ENCODE measurements at places on chromosomes 3 and 15.

DNA sequence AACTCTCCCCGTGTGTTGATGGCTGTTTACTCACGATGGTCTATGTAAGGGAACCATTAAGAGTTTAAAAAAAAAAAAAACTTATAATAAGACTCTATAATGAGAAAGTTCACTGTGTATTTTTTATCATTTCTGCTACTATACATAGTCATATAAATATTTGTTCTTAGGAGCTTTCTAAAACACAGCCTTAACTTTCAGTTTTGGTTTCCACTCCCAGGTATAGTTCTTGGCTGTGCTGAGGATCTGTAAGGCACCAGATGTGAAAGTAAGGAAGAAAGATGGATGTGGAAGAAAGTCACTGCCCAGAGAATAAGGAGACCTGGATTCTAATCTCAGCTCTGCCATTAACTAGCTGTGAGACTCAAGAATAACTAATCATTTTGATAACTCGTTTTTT, 101.9 kb upstream of the THBS1 start:
- DNase-seq = no peak

- no peak for DNase-seq
Measured at GRCh38 chr3:133914839-133915600, 19.3 kb upstream of the RAB6B start.

- no peak for DNase-seq
Measured at GRCh38 chr3:7271631-7272030, 410.7 kb downstream of the GRM7 start.

- no peak for DNase-seq
Measured at GRCh38 chr3:145094355-145094941, 1066.5 kb downstream of the PLOD2 start.

- DNase-seq = no peak
Measured at GRCh38 chr3:176867681-176868663, 329.3 kb downstream of the TBL1XR1 start.

DNA sequence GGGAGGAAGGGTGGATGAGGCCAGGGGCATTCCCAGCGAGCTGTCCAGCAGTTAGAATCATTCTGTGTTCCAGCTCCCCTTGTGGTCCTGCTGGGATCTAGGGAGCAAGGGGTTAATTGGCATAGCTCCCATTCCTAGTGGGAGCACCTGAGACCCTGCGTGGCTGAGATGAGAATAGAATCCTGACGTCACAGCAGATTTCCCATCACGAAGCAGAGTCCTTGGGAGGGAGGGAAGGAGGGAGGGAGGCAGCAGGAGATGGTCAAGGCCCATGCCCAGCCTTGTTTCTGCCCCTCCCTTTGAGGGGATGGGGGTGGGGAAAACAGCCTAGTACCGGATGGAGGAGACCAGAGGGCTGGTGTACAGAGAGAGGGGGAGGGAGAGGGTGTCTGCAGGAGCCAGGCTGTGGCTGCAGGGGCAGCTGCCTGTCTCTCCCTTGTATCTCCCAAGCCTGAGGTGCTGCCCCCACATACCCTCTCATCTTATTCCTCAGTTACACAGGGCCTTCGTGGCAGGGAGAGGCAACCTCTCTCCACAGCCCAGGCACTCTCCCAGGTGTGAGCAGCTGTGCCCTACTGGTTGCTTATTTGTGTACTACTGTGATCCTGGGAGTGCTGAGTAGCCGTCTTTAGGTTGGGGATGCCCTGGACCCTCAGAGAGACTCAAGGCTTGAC, 5.4 kb downstream of the TYRO3 start:
- no peak for DNase-seq

- DNase-seq = no peak
Measured at GRCh38 chr3:46097691-46098241, 70.5 kb upstream of the XCR1 start.

- DNase-seq = no peak
Measured at GRCh38 chr15:70628549-70628896, 134.8 kb downstream of the UACA start.

- no peak for DNase-seq
Measured at GRCh38 chr15:55907797-55908196, 85.6 kb downstream of the NEDD4 start.

- no peak for DNase-seq
Measured at GRCh38 chr3:183862610-183863009, 22.1 kb downstream of the PARL start.

- DNase-seq = no peak
Measured at GRCh38 chr3:148269816-148270215, 427.9 kb upstream of the AGTR1 start.

GRCh38 chr3:81861593-81861992, 100.1 kb upstream of the GBE1 start:
- no peak for DNase-seq

DNA sequence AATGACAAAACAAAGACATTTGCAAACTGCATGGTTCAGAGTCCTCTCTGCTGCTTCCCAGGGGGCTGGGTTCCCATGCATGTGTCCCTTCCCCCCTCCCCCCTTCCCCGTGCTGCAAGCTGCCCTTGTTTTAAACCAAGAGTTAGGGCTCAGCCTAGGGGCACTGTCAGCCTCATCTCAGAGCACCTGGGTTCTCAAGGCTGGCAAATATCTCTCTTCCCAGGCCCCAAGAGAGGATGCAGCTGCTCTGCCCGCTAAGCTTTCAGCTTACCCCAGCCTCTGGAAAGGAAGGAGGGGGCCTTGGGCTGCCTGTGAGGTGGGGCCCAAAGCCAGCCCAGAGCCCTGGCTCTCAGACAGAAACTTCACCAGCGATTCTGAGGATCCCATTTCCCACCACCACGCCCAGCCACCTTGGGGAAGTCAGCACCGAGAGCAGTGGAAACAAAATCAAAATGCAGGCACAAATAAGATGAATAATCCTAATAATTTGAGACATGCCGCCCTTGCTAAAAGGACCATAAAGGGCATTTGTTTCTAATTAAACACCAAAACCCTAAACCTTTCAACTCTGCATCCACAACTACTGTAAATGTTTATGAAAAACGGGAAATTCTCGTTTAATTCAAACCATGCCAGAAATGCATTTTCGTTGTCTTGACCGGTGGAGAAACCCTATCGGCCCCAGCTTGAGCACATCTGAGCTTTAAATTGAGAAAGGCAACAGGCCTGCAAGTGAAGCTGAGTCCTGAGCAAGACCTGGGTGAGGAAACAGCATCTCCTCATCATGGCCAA, 67.7 kb upstream of the WNT5A start:
- no peak for DNase-seq

- no peak for DNase-seq
Measured at GRCh38 chr3:101979033-101979432, 129.7 kb downstream of the NFKBIZ start.

DNA sequence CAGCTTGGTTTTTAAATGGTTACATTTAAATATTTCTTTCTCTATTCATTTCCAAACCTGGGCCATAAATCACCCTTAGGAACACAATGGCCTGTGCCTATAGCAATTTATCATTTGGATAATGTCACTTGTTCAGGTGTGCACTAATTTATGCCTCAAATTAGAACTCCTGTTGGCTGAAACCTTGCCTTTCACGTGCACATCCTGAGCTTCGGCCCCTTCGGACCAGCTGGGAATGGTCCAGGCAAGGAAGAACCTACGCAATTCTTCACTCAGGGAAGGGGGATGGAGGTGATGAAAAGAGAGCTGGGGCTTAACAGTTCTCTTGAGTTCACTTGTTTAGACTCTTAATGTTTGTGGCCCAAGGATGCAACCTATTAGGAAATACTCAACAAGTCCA, 324.1 kb upstream of the ICE2 start:
- no peak for DNase-seq
